ENCODE measurements at places on chromosomes 7 and 10.

GRCh38 chr10:28564905-28565304 is 32.0 kb downstream of the WAC start:
- DNase-seq, result no peak

DNA sequence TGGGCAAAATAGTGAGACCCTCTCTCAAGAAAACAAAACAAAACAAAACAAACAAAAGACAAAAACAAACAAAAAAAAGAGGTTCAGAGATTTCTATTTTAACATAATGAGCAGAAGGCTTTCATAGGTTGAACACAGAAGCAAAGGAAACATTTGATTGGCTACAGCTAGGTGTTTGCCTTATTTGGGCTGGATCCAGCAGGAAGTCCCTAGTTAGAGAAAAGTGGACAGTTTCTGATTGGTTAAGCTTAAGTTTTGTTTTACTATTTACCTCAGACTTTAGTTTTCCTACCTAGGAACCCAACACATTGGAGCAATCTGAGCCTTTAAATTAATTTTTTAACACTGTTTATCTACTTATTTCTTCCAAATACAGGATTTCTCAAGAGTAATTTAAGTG is 566.5 kb upstream of the PCDH15 start:
- no peak for DNase-seq

GRCh38 chr7:24705461-24705954 is 51.8 kb downstream of the GSDME start:
- DNase-seq, result no peak

- DNase-seq, result no peak
Measured at GRCh38 chr7:107118109-107118900, 50.5 kb upstream of the HBP1 start.

- DNase-seq, result no peak
Measured at GRCh38 chr7:69981646-69982045, 383.4 kb downstream of the AUTS2 start.

DNA sequence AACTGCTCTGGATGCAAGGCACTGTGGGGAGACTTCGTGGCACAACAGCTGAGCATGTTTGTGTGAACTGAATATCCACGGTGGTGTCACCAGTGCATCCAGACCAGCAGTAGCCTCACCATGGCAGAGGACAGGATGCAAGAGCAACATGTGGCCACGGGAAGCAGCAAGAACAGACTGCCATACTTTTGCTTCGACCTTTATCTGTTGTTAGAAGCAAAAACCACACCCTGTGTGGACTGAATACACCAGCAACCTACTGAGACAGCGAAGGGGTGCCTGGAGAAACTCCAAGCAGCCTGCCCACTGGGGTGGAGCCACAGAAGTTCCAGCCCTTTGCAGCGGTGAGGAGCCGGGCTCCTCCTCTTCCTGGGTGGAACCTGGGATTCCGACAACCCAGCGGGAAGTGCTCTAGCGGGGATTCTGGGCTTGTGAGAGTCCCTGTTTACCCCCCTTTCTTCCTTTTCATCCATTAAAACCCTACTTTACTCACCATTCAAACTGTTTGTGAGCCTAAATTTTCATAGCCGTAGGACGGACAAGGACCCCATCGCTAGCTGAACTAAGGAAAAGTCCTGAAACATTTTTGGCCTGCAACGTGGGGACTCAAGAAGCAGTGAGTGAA is 584.9 kb downstream of the GRM8 start:
- no peak for DNase-seq

All from AG09319 (cell line).